Activated CD4-positive, CD25-positive, alpha-beta regulatory T cell treated with anti-CD3 and anti-CD28 coated beads, Interleukin-2, amount 50 U/mL, for 16 hours (primary cell): ENCODE measurements at places on chromosomes 1 and 21.

DNA sequence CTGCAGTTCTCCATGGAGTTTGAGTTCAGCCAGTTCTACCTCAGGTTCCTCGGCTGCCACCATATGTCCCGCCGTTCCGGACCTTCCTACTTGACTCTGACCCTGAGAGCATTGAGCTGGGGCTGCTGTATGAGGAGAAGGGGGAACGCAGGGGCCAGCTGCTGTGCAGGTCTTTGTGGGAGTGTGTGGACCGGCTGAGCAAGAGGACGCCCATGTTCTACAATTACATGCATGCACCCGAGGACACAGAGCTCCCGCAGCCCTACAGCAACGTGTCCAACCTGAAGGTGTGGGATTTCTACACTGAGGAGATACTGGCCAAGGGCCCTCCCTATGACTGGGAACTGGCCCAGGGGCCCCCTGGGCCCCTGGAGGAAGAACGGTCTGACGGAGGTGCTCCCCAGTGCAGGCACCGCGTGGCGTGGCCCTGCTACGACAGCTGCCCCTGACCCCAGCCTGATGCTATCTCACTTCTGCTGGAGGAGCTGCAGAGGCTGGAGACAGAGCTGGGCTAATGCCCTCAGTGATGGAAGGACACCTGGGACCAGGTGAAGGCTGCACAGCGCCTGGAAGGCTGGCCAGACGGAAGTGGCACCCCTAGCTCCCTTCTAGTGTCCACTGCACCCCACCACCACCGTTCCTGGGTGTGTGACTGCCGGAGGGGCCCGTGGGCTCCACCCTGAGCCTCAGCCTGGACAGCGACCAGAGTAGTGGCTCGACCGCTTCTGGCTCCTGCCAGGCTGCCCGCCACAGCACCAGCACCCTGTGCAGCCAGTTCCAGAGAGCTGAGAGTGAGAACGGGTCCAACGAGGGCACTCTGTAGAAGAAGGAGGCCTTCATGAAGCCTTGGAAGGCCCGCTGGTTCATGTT is 20.8 kb upstream of the NPPB start:
- DNase-seq, result no peak

DNA sequence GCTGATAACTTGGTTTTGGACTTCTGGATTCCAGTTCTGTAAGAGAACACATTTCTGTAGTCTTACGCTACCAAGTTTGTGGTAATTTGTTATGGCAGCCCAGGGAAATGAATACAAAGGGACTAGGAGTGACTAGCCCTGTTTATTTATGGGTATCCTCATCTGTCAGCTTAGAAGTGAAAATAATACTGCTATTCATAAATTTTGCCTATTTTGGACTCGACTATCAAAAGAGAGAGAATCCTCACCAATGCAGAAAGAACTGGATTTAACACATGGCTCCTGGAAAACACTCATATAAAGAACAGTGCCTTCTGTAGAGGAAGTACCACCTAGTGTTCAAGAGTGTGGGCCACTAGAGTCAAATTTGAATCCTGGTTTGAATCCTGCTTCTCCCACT is 22.6 kb downstream of the HSD11B1 start:
- DNase-seq, result no peak

- DNase-seq, result peak; percentile 90
These were observed at the start of the genes CFAP57 and EBNA1BP2 for GRCh38 chr1:43171876-43172526. Gene CFAP57, plus strand, starts transcription at chr1:43172330. Its CDS starts 424 bp downstream, at chr1:43172754. Gene EBNA1BP2, minus strand, starts transcription at chr1:43172290. Its CDS starts 172 bp downstream, at chr1:43172118.

- no peak for DNase-seq
These were observed 48.5 kb upstream of the SAMD13 start for GRCh38 chr1:84253036-84253435.

DNA sequence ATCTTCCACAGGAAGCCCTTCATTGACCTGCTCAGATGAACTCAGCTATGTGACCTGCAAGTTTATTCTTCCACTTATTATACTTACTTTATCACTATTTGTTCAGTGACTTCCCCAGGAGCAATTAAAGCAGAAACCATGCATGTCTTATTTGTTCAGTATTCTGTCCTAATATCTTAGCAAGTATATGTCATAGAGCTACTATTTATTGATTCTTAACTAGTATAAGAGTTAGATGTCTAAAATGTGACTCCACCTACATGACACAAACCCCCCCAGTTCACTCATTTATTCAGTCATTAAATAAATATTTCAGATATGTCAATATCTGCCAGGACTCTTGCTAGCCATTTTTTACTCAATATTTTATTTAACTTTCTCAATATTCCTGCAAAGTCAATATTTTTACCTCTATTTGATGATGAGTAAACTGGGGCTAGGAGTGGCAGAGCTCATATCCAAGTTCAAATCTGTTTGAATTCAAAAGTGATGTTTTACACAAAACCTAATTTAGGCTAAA is 469.0 kb upstream of the USP24 start:
- no peak for DNase-seq

GRCh38 chr1:101854271-101854670 is 142.5 kb downstream of the OLFM3 start:
- DNase-seq, result no peak

DNA sequence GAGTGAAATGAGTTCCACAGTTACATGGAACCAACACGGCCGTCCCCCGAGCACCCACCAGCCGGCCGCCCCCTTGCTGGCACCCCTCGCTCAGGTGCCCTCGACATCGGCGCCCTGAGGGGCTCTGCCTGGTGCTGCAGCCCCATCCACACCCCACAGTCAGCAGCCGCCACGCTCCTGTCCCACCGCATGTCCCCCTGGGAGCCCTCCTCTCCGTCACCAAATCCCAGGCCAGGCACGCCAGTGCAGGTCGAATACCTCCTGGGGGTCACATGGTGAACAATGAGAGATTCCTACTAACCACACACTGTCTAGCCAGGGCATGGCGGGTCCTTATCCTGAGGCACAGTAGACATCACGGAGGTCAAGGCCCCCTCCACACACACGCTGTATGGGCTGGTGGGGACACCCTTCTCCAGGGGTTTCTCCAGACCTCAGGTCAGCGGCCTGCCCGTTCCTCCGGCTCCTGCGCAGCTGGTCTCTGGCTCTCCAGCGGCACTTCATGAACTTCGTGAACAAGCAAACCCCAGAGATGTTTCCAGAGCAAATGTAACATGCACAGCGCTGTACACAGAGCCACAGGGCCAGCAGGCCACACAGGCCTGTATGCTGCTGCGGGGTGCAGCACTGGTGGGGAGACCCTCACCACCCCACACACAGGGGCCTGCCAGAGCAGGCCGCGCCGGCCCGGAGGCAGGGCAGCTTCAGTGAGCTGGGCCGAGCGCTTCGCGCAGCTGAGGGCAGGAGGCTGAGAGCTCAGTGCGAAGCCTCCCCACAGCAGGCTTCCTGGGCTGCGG is 21.8 kb downstream of the POFUT2 start:
- DNase-seq, result no peak

DNA sequence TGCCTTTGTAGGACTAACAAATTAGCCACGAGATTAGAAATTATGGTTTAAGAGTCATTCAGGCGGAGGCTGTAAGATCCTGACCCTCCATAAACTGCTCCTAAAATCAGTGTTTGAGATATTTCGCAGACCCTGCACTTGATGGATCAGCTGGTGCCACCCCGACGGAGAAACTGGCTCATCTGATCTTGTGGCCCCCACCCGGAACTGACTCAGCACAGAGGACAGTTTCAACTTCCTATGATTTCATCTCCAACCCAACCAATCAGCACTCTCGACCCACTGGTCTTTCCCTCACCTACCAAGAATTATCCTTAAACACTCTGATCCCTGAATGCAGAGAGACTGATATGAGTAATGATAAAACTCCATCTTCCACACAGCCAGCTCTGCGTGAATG is 3.7 kb upstream of the JAM2 start:
- DNase-seq, result no peak

- DNase-seq, result no peak
These were observed 412.5 kb upstream of the ADAMTS5 start for GRCh38 chr21:27379354-27379753.

DNA sequence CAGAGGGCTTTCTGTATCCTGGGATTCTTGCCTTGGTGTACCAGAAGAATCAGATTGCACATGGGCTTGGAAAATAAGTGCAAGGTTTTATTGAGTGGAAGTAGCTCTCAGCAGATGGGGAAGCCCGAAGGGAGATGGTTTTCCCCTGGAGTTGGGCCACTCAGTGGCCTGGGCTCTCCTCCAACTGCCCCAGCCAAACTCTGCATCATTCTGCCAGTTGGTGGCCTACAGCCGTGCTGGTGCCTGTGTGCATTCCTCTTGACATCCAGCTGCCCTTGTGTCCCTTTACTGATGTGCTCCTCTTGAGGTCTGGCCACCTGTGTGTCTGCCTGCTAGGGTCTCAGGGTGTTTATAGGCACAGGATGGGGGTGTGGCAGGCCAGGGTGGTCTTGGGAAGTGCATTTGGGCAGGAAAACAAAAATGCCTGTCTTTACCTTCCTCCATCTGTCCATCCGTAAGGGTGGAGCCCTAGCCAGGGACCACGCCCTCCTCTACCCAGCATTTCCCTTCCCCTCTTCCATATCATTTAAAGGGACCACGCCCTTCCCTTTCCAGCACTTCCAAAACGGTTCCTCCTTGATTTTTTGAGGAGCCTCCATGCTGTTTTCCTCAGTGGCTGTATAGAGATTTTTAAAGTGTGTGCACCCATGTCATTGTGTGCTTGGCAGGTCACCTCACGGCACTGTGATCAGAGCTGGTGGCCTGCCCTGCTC is 18.9 kb downstream of the SNAP47 start:
- DNase-seq, result no peak

- DNase-seq, result no peak
These were observed 28.9 kb upstream of the C1orf87 start for GRCh38 chr1:60102267-60103061.

- DNase-seq, result no peak
These were observed 779 bp downstream of the TLR5 start for GRCh38 chr1:223142269-223142668.

DNA sequence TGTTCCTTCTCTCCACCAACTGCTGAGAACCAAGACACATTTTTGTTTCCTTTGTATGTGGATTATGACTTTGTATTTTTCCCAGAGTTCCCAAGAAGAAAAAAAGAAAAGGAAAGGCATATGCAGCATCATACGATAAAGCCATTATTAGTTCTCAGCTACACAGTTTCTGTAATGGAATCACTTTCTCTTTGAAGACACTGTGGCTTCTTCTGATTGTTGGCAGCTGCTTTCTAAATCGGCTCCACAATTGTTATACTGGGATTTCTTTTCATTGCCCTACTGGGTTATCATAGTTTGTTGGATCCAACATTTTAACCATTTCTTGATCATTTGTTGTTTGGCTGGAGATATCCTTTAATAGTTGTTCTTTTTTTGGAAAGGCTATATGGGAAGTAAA is 89.5 kb upstream of the HIVEP3 start:
- no peak for DNase-seq

DNA sequence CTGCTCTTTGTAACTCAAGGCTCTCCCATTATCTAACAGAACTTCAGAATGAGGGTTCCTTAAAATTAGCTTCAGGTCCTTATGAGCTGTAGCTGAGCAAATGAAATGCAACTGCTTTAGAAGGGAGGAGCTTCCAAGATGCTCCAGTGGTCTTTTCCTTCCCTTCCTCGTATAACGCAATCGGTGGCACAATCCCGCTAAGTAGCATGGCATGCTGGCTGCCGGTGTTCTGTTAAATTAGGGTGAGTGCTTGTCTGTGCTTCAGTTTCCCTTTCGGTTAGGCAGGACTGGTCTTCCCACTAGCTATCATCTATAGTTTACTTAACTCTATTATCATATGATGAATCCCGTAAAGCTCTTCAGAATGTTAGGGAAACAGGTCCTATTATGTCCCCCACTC is 917 bp downstream of the KIAA0040 start:
- no peak for DNase-seq

DNA sequence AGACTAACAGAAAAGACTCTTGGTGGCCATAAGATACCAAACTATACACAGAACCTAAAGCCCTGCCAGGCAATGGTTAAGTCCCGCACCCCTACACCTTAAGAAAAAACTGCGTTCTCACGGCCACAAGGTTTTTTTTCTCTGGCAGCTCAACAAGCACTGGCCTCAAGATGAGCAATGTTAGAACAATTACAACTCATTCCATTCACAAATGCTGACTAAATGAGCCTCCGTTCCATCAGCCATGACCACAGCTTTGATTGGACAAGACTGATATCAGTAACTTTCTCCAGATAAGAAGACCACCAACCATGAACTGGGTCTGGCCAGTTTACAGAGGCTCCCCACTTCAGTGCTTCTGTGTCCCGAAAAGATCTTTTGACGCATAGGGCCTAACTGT is 31.9 kb downstream of the SEC16B start:
- no peak for DNase-seq

DNA sequence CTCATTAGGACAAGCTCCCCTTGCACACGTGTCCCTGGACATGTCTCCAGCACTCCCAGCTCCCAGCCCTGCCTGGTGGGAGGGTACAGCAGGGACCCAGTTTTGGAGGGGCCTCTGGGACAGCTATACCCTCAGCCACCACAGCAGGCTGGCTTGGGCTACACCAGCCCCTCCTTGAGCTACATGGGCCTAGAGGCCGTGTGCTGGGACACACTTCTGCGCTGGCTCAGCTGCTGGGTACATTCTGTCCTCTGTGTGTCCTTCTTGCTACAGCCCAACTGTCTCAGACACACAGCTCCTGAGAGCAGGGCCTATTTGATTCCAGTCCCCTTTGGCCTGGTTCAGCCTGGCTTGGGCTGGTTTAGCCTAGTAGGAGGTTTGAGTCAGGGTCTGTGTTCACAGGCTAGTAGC is 26.7 kb downstream of the DMAP1 start:
- DNase-seq, result no peak

DNA sequence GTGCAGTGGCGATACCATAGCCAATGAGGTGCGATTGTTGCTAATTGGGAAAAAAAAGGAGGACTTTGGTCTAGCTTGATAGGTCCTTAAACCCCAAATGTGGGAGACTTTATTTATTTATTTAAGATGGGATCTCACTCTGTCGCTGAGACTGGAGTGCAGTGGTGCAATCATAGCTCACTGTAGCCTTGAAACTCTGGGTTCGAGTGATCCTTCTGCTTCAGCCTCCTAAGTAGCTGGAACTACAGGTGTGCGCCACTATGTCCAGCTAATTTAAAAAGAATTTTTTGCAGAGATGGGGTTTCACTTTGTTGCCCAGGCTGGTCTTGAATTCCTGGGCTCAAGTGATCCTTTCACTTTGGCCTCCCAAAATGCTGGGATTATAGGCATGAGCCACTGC is 24.0 kb upstream of the SRSF10 start:
- DNase-seq, result no peak

DNA sequence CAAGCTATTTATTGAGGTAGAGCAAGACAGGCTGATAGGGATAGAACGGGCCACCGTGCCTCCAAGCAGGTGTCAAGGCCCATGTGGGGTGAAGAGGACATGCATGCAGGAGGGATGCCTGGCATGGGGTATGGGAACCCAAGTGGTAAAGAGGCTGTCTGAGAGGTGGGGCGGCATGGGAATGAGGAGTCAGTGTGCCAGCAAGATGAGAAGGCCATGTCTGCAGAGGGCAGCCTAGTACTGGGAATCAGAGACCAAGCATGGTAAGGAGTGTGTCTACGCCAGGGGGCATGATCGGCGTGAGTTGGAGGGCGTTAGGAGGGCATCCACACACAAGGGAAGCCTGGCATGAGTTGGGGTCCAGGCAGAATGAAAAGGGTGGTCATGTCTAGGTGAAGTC is 303.7 kb upstream of the PLD5 start:
- no peak for DNase-seq
